NCI-H1092 treated with DMSO at 0.1 percent for 48 hours (cell line): ENCODE measurements at places on chromosomes 3 and 15.
A peak's percentile ranks its signal among the peaks of the same experiment; 100 is the strongest.

- peak; percentile 22 for DNase-seq
Observed at GRCh38 chr15:81531109-81531592, 157.1 kb upstream of the TMC3 start.

DNA sequence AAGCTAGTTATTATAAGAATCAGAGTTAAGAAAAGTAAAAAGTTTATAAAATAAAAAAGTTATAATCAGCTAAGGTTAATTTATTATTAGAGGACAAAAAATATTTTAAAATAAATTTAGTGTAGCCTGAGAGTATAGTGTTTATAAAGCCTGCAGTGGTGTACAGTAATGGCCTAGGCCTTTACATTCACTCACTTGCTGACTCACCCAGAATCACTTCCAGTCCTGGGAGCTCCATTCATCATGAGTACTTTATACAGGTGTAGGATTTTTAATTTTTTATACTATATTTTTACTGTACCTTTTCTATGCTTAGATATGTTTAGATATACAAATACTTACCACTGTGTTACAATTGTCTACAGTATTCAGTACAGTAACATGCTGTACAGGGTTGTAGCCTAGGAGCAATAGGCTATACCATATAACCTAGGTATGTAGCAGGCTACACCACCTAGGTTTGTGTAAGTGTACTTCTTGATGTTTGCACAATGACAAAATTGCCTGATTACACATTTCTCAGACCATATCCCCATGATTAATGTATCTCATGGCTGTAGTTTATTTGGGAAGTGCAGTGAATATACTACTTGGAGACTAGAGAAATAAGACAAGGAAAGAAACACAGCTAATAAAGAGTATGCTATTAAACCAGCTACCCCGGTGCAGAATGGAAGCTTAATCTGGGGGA lies 101.9 kb upstream of the GALNT15 start:
- DNase-seq, result no peak

GRCh38 chr3:177484206-177484605 lies 286.9 kb upstream of the TBL1XR1 start:
- no peak for DNase-seq

- DNase-seq, result no peak
Observed at GRCh38 chr3:43858294-43858701, 167.6 kb downstream of the ABHD5 start.

- DNase-seq, result no peak
Observed at GRCh38 chr3:46270474-46270873, 28.2 kb downstream of the CCR3 start.

GRCh38 chr3:178146406-178146831 lies 389.8 kb upstream of the KCNMB2 start:
- DNase-seq, result peak; percentile 58

DNA sequence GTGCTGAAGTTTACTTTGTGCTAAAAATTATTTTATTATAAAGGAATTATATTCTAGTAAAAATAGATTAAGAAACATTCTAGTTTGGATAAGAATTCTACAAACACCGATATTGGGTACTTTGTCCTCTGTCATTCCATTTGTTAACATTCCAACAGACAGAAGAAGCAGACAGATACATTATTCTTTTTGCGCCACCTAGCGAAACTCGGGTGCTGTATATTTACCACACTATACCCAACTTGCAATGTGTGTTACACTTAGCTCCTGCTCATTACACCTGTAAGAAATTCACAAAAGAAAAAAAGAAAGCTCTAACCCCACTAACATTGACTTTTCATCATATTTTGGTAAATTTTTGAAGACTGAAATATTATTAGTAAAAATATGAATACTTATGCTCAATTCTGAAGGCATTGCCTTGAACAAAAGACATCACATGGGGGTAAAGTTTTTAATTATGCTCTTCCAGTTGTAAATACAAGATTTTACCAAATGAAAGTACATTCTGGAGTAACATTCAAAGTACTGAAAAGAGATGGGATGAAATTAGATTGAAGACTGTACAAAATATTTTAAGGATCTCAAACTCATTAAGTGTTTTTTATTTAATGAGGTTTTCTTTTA lies 136.5 kb upstream of the MLF1 start:
- peak; percentile 42 for DNase-seq
